ENCODE measurements at places on chromosomes 7 and 10. TPM values are rescaled to one million over a fixed set of nuclear protein-coding genes. Genes with fewer than 3 reads are reported as not detected.

The GIMAP5 gene
- not detected for total RNA-seq

The PRSS2 gene
- 5.3 TPM for total RNA-seq

DNA sequence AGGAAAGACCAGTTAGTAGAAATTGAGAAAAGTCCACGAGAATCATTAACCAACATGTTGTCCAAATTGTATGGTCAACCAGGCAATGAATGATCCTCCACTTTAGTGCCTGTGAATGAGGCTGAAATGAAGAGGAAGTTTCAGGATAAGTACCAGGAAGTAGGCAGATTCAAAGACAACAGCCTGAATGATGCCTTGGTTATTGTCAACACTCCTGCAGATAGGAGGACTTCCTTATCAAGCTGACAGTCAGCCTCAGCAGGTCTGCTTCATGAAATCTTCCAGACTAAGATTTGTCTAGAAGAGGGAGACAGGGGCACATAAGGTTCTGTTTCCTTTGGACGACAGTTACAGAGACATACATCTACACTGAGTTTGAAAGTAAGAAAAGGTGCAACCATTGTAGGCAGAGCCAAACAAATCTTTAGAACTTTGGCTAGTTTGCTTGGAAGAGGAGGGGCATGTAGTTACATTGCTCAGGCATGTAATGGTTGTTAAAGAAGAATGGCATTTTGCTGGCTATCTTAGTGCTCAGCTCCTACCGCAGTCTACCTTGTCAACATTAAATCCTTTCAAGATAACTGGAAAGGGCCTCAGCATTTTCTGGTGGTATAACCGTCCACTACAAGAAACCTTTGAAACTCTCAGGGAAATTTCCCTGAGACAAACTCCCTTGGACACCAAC is 81.4 kb downstream of the ABI1 start:
- no peaks in the 10 kb centered on the region for H3K27me3 ChIP-seq
- peaks cover 6% of the 10 kb centered on the region for H3K4me1 ChIP-seq
- H3K27ac ChIP-seq = no peak overlapping the region
- H3K36me3 ChIP-seq = no peaks in the 10 kb centered on the region
- H3K4me3 ChIP-seq = no peak overlapping the region
- no peak for DNase-seq

The COL17A1 gene
- total RNA-seq = 0.86 TPM

DNA sequence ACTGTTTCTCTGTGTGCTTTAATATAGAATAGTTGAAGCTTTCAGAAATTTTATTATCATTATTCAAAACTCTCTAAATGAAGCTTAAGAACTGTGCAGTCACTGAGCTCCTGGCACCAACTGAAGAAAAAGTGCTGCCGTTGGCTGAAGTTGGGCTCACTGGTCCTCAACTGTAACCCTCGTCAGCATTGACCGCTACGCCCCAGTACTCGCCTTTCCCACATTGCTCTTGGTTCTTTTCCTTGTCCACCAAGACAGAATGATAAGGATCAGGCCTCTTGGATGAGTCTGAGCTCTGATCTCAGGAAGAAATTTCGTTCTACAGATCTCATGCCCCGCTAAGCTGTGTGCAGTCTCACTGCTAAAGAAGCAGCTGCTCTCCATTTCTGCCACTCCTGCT is 7.9 kb upstream of the TAF3 start:
- H3K4me3 ChIP-seq = no peak overlapping the region
- no peaks in the 10 kb centered on the region for H3K27me3 ChIP-seq
- H3K4me1 ChIP-seq = peaks cover 5% of the 10 kb centered on the region
- H3K36me3 ChIP-seq = peaks cover 7% of the 10 kb centered on the region
- DNase-seq = no peak
- no peak overlapping the region for H3K27ac ChIP-seq

DNA sequence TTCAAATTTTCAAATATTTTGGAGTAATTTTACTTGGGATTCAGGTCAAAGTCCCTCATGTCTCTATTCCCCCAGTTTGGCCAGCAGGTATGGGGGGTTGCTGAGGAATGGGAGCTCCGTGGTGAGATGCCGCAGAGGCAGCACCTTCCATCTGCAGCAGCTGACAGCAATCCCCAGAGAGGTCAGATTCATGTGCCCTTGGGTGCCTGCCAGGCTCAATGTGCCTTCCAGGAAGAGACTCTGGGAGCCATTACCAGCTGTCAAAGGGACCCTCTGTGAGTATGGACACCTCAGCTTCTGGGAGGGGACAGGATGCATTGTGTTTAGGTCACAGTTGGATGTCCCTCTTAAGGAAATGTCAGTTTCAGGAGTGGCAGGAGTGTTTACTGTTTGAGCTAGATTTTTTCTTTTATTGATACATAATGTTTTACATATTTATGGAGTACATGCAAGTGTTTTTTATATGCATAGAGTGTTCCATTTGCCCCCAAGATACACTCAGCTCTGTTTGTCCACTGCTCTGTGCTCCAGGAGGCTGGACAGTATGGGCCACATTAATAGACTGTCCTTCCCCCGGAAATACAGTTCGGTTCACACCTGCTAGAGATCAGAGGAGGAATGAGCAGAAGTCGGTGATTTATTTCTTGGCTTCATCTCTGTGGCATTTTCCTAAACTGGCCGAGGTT is 75.3 kb upstream of the GRB10 start:
- H3K27me3 ChIP-seq = peaks cover 18% of the 10 kb centered on the region
- H3K36me3 ChIP-seq = no peaks in the 10 kb centered on the region
- peaks cover 5% of the 10 kb centered on the region for H3K4me1 ChIP-seq
- H3K4me3 ChIP-seq = no peak overlapping the region

- peak overlapping the region; percentile 69 for H3K27ac ChIP-seq
- peaks cover 23% of the 10 kb centered on the region for H3K4me1 ChIP-seq
These were observed 1.3 kb downstream of the SEMA3D start for GRCh38 chr7:85185424-85186082.

DNA sequence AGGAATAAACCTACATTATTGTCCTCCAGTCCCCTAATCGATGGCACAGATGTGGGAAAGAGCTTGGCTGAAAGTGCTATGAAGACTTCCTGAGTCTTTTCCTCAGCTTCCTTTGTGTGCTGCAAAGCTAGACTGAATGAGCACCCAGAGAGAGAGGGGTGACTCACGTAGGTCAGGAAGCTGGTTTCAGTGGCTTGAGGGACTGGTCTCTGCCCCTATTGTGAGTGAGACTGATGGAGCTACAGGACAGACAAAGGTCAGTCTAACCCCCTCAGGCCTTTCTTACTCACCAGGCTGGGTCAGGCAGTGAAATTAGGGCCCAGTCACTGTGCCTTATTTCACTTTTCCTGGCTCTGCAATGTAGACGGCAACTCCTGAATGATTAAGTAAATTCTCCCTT is 171.1 kb upstream of the GRB10 start:
- no peaks in the 10 kb centered on the region for H3K27me3 ChIP-seq
- peaks cover 2% of the 10 kb centered on the region for H3K36me3 ChIP-seq
- no peak for DNase-seq
- H3K4me3 ChIP-seq = no peak overlapping the region
- no peak overlapping the region for H3K27ac ChIP-seq

DNA sequence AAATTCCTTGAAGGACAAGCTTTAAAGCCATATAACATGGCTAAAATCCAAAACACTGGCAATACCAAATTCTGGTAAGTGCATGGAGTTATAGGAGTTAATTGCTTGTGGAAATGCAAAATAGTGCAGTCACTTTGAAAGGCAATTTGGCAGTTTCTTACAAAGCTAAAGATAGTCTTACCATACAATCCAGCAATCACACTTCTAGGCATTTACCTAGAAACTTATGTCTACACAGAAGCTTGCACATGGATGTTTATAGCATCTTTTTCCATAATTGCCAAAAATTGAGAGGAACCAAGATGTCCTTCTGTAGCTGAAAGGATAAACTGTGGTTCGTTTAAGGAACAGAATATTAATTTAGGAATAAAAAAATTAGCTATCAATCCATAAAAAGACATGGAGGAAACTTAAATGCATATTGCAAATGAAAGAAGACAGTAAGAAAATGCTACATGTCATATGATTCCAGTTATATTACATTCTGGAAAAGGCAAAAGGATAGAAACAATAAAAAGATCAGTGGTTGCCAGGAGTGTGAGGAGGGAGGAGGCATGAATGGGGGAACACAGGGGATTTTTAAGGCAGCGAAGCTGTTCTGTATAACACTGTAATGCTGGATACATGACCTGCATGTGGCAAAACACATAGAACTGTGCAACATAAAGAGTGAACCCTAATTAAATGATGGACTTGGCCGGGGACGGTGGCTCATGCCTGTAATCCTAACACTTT is 51.9 kb downstream of the GNAT3 start:
- no peaks in the 10 kb centered on the region for H3K36me3 ChIP-seq
- H3K4me1 ChIP-seq = no peaks in the 10 kb centered on the region
- H3K4me3 ChIP-seq = no peak overlapping the region
- no peaks in the 10 kb centered on the region for H3K27me3 ChIP-seq
- H3K27ac ChIP-seq = no peak overlapping the region

DNA sequence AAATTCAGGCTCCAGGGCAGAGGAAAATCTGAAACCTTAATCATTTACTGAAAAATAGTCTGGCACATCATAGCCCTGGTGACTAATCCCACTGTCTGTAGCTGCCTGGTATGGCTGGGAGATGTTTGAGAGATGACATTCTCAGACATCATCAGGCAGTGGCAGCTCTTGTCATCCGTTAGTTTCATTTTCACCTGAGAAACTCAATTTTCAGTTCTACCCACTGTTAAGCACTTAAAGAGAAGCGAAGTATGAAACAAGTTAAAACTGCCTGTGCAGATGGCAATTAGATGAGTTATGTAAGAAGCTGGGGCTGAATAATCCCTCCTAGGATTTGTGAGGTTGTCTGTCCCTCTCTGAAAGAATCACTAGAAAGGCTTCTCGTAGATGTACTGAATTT is 150.2 kb downstream of the NSUN6 start:
- no peak for DNase-seq
- H3K27me3 ChIP-seq = no peaks in the 10 kb centered on the region
- no peaks in the 10 kb centered on the region for H3K4me1 ChIP-seq
- no peaks in the 10 kb centered on the region for H3K36me3 ChIP-seq
- H3K27ac ChIP-seq = no peak overlapping the region

GRCh38 chr10:102422545-102423129 is 2.0 kb downstream of the FBXL15 start:
- no peaks in the 10 kb centered on the region for H3K36me3 ChIP-seq
- peaks cover 16% of the 10 kb centered on the region for H3K4me1 ChIP-seq
- H3K27ac ChIP-seq = peak overlapping the region; percentile 45
- peaks cover 15% of the 10 kb centered on the region for H3K27me3 ChIP-seq
- peak; percentile 61 for DNase-seq

DNA sequence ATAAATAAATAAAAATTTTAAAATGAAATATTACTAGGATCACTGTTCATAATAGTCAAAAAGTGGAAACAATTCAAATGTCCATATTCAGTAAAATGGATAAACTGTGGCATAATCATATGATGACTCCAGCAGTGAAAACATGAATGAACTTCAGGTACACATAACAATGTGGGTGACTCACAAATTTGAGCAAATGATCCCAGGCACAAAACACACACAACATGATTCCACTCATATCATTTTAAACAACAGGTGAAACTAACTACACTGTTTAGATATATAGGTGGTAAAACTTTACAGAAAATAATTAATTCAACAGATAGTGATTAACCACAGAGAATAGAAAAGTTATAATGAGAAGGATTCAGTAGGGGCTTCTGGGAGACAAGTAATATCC is 14.7 kb upstream of the SAMD8 start:
- no peak for DNase-seq
- peaks cover 6% of the 10 kb centered on the region for H3K27me3 ChIP-seq
- no peak overlapping the region for H3K4me3 ChIP-seq
- H3K36me3 ChIP-seq = no peaks in the 10 kb centered on the region
- no peak overlapping the region for H3K27ac ChIP-seq

The CACNA2D1 gene
- 25.1 TPM for total RNA-seq

Data from progenitor cell of endocrine pancreas (in vitro differentiated cells).